HS-27A (cell line): ENCODE measurements at places on chromosomes 2 and 18.

GRCh38 chr18:69948919-69949537 is 1.4 kb upstream of the CD226 start:
- DNase-seq = no peak

GRCh38 chr2:167692936-167693335 is 554.5 kb downstream of the STK39 start:
- no peak for DNase-seq

- no peak for DNase-seq
Measured at GRCh38 chr18:9174302-9174701, 37.7 kb downstream of the ANKRD12 start.

- no peak for DNase-seq
Measured at GRCh38 chr2:176099159-176099727, 352 bp upstream of the HOXD12 start.

GRCh38 chr2:32463110-32463509 is 106.3 kb downstream of the BIRC6 start:
- DNase-seq = no peak

- DNase-seq = no peak
Measured at GRCh38 chr2:237956402-237956736, 10.4 kb upstream of the UBE2F start.

- DNase-seq = no peak
Measured at GRCh38 chr2:163459986-163460385, 275.8 kb downstream of the FIGN start.

- DNase-seq = no peak
Measured at GRCh38 chr2:117536139-117536538, 278.4 kb upstream of the DDX18 start.

DNA sequence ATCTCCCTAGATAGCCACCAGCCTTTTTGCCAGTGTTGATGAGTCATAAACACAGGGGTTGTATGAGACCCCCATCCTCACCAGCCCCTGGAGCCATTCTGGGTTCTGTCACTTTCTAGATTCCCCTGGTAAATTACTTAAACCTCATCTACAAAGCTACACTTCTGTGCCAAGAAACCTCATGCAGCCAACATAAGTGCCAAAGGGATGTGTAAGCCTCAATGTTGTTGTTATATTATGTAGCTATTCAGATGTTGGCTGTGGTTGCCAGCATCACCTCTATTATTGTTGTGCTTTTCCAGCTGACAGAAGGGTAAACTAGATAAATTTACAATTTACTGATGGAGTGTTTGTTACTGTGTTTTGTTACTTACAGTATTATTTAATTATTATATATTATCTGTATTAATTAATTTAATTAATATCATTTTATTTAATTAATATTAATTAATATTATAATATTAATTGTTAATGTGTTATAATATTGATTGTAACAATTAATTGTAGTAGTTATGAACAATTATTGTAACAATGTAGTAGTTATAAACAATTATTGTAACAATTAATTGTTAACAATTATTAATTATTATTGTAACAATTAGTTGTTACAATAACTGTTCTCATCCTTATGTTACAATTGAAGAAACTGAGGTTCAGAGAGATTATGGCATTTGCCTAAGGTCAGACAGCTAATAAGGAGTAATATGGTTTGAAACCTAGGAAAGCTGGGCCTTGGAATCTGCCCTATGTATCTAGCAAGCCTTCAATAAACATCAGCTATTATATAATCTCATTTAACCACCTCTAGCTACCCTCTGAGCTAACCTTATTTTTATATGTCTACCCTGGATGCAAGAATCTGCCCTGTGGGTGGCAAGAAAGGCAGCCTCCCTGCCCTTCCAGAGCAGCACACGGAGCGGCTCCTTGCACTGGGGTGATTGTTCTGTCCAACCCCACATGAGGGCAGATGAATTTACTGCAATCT is 36.1 kb downstream of the PSTPIP2 start:
- no peak for DNase-seq

DNA sequence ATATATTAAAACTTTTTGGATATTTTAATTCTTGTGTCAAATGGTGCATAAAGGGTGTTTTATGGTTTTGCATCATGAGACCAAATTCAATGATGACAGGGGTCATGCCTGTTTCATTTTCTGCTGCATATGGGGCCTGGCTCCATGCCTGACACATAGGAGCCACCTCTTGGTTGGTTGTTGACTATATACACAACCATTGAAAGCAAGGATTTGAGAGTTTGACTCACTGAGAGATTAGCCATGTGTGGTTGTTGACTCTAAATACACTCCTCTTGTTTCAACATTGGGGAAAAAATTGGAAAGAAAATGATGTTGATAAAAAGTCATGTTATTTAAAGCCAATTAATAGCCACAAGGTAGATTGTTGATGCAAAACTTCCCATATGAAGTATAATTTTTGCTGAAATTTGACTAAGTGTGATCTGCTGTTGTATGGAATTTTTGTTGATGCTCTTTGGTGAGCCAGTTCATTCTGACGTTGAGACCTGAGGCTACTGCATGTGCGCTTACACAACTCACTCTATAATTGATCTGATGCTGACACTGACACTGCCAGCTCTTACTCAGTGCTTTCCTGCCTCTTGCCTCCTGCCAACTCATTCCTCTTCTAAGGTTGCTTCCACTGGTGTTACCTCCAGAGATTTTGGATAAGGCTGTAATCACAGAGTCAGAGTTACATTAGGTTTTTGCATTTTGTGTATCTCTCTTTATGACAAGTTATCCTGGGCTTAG is 446.2 kb upstream of the SLC14A2 start:
- no peak for DNase-seq

- DNase-seq = no peak
Measured at GRCh38 chr2:103396152-103396551, 634.3 kb downstream of the TMEM182 start.

DNA sequence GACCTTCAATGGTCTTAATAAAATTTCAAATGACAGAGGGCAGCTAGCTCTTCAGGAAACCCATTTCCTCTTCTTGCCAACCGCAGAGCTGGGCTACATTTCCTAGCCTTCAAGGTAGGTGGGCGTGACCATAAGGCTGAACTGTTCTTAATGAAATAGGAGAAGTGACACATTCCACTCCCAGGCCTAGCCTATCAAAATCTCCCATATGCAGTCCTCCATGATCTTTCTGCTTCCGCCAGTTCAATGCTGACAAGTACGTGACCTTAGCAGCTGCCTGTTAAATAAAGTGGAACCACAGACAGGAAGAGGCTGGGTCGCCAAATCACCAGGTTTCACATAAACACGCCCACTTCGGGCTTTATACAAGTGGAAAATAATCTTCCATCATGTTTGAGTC is 13.2 kb downstream of the SERPINE2 start:
- DNase-seq = no peak

DNA sequence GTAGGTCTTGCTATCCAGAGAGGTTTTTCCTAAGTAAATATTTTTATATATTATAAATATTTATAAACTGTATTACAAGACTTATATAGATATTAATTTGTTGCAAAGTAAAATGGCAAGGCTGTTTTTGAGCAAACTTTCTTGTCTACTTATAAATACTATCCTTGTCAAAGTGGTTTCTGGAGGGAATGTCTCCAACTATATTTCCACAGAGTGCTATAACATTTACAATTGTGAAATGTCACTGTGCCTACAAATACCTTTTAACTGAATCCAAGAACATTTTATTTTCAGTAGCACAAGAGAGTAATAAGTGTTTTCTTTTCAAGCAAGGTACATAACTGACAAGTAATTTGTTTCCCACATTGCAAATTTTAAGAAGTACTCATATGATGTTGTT is 256.8 kb downstream of the ZNF385B start:
- DNase-seq = no peak

DNA sequence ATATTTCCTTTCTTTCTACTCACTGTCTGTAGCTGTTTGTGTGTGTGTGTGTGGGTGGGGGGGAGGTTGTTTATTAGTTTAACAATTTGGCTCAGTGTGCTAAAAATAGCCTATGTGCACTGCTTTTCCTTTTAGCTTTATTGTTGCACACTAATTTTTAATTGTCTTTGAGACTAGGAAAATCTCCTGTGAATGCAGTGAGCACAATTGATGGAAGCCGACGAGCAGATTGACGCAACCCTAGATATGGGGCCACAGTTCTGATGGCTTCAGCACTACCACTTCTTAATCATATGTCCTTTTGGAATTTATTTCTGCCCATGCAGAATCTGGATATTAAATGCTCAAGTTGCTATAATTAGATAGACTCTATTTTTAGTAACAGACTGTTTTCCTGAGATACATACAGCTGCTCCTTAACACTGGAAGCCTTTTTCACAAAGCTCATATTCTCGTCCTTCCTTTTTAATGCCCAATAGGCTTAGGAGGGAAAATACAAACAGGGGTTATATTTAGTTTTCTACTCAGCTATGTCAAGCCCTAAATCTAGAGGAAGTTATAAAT is 109.1 kb downstream of the IRS1 start:
- no peak for DNase-seq
